SK-N-MC (cell line): ENCODE measurements at places on chromosomes 2 and 18.

GRCh38 chr2:42906557-42907411 lies 114.4 kb upstream of the HAAO start:
- DNase-seq = no peak

DNA sequence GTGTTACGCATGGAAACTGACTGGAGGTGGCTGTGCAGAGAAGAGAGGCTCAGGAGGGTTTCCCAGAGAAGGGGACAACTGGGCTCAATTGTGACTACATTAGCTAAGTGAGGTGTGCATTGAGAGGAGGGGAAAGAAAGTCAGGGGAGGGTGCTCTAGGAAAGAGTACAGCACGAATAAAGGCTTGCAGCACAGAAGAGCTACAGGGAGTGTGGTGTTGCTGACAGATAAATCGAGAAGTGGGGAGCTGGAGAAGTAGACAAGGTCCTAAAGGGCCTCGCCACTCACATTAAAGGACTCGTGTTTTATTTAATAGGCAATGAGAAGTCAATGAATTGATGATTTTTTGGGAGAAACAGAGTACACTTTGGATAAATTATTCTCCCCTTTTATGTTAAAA lies 65.7 kb upstream of the CTAGE1 start:
- no peak for DNase-seq

DNA sequence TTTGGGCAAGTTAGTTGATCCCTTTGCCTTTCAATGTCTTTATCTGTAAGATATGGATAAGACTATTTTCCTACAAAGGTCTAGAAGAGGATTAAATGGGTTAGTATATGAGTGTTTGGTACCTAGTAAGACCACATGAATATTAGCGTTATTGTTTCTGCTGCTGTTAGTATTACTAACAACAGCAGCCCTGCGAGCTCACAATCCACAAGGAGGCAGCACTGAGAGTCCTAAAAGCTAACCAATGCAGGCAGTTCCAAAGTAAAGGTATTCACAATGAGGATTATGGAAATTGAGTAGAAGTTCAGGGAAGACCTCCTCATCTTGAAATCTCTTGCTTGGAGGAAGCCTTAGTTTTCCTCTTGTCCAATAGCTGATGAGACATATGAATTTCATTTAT lies 248.9 kb downstream of the TDRD15 start:
- no peak for DNase-seq

DNA sequence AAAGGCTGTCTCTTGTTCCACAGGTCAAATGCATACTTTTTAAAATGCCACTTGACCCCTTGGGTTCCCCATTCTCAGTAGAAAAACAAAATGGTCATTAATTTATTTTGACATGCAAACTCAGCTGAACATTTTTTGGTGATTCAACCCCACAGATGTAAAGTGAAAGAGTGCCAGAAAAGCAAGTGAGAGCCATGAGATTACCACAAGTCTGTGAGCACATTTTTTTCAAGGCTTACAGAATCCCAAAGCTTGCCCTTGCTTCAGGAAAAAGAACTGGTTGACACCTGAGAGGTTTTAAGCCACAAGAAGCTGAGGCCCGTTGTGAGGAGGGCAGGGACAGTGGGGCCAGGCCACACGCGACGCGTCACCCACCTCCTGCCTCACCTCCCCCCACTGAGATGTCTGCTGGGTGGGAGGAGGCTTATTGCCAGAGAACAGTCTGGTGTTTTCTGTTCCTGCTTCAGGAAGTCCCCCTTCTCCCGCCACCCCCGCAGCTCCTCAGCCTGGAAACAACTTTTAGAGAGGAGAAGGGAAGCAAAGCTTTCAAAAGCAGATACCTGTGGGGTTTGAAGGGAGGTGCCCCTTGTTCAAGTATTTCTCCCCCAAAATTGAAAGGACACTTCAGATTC lies 70.4 kb upstream of the CYP1B1 start:
- DNase-seq = no peak

- DNase-seq = no peak
Observed at GRCh38 chr18:79779700-79780190, 18.0 kb upstream of the KCNG2 start.

GRCh38 chr2:196260546-196260945 lies 89.2 kb upstream of the STK17B start:
- no peak for DNase-seq

DNA sequence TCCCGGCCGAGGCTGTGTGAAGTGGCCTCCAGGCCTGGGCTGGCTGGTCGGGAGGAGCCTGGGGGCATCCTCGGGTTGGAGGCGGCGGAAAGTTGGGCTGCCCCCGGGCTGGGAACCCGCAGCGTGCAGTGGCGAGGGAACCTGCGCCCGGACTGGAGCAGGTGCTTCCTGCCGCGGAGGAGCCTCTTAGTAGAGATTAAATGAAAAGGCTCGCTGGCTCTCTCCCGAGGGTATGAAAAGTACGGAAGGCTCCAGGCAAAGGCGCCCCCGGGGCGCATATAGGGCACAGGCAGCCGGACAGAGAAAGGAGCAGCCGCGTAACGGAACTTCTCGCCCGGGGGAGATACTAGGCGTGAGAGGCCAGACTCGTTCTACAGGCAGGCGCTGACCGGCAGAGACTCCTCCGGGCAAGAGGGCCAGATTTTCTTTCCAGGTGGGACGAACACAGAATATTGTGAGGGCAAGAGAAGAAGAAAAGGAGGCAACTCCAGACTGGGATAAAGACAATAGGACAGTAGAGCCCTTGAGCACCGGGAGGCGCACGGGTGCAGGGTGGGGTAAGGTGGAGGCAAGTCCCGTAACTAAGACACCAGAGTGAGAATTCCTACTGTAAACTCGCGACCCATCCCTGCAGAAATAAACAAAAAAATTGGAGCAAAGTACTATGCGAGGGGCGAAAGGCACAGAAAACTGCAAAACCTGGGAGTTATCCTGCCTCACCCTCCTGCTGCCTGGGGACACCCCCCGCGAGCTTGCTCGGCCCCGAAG lies 816 bp downstream of the CDH2 start:
- no peak for DNase-seq

GRCh38 chr18:8366656-8367055 lies 242.6 kb upstream of the RAB12 start:
- DNase-seq = no peak

DNA sequence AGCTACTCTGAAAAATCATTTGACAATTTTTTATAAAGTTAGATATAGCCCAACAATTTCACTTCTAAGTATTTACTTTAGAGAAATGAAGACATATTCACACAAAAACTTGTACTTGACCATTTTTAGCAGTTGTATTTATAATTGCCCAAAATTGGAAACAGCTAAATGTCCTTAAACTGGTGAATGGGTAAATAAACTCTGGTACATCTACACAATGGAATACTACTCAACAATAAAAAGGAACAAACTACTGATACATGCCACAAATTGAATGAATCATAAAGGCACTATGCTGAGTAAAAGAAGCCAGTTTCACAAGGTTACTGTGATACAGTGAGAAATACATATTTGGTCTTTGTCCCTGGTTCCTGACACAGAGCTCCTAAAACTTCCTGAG lies 32.8 kb upstream of the BBS5 start:
- DNase-seq = no peak

- no peak for DNase-seq
Observed at GRCh38 chr2:98088261-98088660, 1.3 kb downstream of the VWA3B start.

DNA sequence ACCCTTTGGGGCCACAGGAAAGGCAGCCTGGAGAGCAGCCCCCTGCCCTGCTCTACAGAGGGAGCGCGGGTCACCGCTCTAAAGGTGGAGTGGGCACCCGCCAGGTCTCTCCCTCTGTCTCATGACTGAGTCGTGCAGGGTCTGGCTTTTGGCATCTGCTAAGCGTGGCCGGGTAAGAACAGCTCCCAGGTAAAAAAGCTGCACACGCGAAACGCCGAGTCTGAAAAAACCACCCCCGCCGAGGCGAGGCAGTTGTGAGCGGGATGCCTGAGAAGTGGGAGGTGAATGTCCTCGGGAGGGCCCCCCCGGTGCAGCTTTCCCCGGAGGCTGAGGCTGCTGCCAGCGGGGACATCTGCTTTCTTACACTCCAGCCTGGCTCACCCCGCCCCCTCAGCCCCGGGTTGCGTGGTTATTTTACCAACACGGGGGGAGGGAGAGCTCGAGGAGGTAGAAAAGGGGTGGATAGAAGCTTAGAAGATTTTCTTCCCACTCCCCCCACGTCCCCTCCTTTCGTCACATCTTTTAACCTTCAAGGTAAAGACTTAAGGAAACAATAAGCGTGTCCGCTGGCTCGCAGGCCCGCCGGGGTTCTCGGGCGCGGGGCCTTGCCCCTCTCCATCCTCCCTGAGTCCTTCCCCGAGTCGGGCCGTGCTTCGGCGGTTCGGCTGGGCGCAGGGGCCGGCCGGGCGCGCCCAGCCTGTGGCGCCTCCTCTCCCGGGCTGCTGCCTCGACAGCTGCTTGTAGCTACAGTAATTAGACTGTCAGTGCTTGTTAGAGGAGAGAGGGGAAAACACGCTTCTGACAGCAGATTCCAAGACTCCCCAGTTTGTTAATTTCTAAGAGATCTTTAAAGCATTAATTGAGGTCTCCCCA lies 70.6 kb upstream of the PSMD14 start:
- no peak for DNase-seq

GRCh38 chr2:18557121-18557520 lies 3.3 kb downstream of the RDH14 start:
- DNase-seq = no peak

- no peak for DNase-seq
Observed at GRCh38 chr18:3452750-3453539, 3.0 kb downstream of the TGIF1 start.

GRCh38 chr18:11488175-11488574 lies 121.2 kb upstream of the SLC35G4 start:
- no peak for DNase-seq

DNA sequence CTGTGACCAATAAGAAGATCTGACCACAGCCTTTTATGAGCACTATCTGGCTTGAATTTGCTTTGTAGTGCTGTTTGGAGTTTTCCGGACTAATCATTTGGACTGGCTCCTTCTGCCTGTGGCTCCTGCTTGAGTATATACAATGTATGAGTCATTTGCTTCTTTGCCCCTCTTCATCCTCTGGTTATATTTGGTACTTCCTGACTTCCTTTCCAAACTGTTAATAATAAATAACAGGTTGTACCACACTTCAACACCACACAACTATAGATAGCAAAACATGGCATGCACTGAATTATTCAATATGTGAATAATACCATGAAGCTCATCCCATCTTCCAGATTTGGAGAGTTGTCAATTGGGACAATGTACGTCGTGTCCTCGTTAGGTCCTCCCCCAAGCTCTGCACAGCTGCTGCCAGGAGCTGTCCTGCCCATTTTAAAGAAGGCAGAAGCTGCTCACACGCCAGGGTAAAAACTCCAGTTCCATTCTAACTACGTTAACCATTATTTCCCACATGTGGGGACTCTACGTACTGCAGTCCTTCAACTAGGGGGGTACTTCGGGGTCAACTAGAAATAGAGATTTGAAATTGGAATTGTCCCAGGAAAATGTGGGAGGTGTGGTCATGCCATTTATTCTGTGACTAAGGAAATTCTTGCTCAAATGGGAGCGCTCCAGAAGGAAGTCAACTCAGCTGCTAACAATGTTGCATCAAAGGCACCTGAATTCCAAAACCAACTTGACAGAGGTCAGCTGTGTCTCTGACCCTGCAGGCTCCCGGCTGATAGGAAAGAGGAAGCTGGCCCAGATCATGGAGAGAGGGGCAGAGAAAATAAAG lies 38.1 kb downstream of the ST8SIA5 start:
- no peak for DNase-seq

DNA sequence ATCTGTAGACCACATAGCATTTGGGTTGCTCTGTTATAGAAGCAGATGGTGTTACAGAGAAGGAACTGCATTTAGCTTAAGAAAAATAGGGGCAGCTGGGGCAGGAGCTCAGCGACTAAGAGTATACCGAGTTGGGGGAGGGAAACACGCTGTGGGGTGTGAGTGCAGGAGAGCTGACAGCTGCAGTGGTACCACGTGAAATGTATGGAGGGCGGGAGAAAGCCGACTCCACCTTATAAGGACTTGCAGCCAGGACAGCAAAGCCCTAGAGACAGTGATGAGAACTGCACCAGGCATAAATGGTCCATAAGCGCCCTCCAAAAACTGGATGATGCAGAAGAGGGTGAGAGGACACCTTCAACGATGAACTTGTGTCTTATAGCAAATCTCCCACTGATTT lies 237.6 kb downstream of the PRKCE start:
- DNase-seq = no peak

DNA sequence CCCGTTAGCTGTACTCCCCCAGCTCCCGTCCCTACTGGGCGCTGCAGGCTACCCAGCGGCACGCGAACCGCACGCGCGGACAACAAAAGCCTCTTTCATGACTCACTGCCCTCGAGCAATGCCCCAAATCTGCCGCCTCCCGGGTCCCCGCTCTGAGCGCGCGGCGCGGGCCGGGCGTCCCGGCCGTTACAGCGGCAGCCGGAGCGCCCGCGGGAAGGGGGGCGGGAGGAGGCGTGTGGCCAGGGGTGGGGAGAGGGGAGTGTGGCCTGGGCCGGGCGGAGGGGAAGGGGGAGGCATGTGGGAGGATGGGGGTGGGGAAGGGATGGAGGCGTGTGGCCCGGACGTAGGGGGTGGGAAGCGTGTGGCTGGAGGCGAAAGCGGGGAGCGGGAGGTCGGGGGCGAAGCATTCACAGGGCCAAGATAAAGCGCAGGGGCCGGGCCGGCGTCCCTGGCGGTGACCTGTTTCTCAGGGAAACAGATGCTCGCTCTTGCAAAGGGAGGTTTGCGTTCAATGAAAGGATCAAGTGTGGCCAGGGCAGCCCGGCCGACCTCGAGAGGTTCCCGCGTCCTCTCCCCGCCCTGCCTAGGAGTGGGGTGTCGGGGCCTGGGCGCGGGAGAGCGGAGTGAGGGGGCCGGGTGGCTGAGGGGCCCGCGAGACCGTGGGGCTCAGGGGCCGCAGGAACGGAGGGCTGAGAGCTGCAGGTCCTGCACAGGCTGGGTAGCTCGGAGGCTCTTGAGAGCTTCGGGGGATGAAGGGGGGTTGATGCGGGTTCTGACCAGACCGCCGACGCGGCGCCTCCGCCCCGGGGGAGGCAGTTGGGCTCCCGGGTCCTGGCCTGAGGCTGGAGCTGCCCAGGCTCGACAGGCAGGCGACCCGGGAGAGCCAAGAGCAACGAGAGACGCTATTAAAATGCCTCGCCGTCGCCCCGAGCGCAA lies 3.5 kb upstream of the NEUROD1 start:
- no peak for DNase-seq

GRCh38 chr2:20640411-20641122 lies 10.3 kb downstream of the HS1BP3 start:
- no peak for DNase-seq

DNA sequence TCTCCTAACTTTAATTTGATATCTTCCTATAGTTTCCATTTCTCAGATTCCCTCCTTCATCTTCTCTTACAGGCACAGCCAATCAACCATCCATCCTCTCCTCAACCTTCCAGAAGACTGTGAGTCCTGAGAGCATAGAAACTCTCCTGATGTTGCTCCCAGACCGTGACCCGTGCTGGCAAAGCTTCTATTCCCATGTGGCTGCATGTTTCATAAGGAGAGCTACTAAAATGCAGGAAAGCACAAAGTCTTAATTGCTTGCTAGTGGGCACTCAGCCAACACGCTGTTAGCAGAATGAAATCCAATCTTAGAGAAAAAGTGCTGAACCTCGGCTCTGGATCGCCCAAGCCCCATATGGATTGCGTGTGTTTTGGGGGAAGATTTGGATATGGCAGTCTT lies 1244.7 kb upstream of the ZEB2 start:
- no peak for DNase-seq
